ENCODE measurements at places on chromosomes 5 and 9.

DNA sequence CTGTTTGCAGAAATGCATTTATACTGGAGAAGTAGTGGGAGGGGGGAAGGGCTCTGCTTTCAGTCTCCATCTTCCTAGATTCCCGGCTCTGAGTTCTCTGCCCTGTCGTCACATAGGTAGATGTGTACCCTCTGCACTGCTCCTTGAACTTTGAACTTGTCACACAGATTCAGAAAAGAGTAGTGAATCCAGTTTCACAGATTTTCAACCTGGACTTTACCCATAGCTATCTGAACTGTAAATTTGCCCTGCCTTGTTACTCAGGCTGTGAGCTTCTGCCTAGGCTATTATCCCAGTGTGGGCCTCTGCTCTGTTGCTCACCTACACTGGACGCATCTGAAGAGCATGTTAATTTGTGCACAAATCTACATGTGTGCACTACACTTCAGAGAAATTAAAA is 12.8 kb upstream of the C9orf152 start:
- no peak for DNase-seq

DNA sequence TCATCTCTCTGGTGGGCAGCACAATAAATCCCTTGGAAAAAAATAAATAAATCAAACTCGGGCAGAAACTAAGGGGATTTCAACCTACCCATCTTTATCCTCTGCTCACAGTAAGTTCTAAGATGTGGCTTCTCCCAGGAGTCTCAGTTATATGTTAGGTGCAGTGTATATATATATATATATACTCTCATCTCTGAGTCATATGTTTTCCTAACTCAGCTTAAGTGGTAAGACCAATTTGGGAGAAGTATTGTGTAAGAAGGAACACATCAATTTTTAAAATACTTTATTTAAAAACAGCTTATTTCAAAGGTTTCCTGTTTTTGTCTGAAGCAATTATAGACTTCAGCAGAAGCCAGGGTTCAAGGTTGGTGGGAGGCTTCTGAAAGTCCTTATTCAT is 20.3 kb upstream of the OSMR start:
- no peak for DNase-seq

GRCh38 chr9:29976981-29977380 is 2403.7 kb upstream of the C9orf72 start:
- DNase-seq = no peak

- DNase-seq = no peak
Observed at GRCh38 chr9:5626727-5627634, 1.9 kb upstream of the RIC1 start.

- no peak for DNase-seq
Observed at GRCh38 chr5:131749138-131749537, 47.7 kb downstream of the FNIP1 start.

GRCh38 chr5:178524093-178524882 is 65.9 kb downstream of the COL23A1 start:
- no peak for DNase-seq

DNA sequence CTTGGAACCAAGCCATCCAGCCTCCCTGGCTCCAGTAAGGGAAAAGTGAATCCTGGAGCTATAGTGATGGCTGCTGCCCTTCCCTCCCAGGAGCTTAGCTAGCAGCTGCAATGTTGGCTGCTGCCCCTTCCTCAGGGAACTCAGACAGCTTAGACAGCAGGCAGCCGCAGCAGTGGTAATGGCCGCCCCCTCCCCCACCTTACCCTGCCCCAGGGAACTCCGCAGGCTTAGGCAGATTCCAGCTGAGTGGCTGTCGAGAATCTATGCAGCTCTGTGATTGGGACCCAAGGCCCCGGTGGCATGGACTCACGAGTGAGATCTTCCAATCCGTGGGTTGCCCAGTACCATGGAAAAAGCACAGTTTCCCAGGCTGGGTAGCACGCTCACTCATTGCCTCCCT is 378.6 kb downstream of the NNT start:
- no peak for DNase-seq

GRCh38 chr5:147372191-147372590 is 137.4 kb downstream of the STK32A start:
- no peak for DNase-seq

GRCh38 chr5:135488727-135489465 is 36.7 kb upstream of the TIFAB start:
- DNase-seq = no peak

- no peak for DNase-seq
Observed at GRCh38 chr5:133048993-133049725, 2.7 kb upstream of the HSPA4 start.

GRCh38 chr9:12723409-12724028 is 30.3 kb downstream of the TYRP1 start:
- DNase-seq = no peak

GRCh38 chr5:138698713-138699112 is 54.5 kb upstream of the CTNNA1 start:
- no peak for DNase-seq

DNA sequence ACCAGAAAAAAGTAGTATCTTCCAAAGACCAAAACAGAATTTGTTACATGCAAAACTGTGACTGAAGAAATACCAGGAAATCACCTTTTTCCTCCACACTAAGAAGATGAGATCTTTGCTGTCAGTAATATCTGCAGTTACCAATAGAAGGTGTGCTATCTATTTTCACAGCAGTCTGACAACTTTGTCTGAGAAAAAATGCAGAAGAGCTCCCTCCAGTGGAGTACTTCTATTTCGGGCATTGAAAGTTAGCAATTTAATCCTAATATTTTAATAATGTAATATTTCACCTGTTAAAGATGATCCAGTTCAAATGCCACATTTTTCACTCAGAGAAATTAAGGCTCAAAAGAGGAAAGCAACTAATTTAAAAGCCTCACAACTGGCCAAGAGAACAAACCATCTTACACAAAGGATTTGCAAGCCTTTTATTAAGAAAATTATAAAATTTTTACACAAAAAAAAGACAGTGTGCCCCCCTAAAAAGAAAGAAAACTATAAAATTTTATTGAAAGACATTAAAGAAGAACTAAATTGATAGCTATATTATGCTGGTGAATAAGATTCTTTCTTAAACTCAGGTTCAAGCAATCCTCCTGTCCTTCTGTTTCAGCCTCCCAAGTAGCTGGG is 50.6 kb downstream of the DEPDC1B start:
- DNase-seq = no peak

GRCh38 chr5:116563736-116564308 is 10.8 kb downstream of the SEMA6A start:
- no peak for DNase-seq

DNA sequence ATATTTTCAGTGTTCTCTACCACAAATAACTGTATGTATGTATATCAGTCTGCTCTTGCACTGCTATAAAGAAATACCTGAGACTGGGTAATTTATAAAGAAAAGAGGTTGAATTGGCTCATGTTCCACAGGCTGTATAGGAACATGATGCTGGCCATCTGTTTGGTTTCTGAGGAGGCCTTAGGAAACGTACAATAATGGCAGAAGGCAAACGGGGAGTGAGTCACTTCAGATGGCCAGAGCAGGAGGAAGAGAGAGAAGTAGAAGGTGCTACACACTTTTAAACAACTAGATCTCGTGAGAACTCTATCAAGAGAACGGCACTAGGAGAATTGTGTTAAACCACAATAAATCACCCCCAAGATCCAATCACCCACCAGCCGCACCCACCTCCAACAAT is 121.7 kb downstream of the ADAMTS6 start:
- no peak for DNase-seq

- no peak for DNase-seq
Observed at GRCh38 chr5:76692274-76692540, 23.7 kb upstream of the F2R start.

- no peak for DNase-seq
Observed at GRCh38 chr5:81925009-81925408, 46.8 kb upstream of the ATG10 start.

GRCh38 chr9:108663422-108663821 is 192.4 kb downstream of the ACTL7B start:
- DNase-seq = no peak

DNA sequence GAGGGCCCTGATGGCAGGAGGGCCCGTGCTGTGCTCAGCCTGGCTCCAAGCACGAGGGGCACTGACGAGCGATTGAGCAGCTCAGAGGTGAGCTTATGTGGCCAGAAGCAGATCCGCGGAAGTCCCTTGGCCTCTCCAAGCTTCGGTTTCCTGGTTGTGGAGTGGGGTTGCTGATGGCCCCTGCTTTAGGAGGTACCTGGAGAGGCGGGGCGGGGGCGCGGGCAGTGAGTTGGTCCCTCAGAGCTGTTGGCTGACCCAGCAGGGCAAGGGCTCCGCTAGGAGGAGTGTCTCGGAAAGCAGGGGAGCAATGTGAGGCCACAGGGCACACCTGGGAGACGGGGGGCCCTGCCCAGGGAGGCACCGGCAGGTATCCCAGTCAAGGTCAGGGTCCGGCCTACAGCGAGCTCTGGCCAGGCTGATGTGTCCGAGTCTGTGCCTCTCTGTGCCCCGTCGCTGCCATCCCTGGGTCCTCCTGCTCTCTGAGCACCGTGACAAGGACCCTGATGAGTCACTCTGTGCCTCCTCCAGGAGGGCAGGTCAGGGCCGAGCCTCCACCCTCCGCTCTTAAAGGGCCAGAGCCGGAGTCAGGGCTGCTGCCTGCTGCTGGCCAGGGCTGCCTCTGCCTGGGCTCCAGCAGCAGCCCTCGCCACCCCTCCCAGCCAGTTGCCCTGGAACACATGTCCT is 14.8 kb downstream of the NCS1 start:
- DNase-seq = no peak

DNA sequence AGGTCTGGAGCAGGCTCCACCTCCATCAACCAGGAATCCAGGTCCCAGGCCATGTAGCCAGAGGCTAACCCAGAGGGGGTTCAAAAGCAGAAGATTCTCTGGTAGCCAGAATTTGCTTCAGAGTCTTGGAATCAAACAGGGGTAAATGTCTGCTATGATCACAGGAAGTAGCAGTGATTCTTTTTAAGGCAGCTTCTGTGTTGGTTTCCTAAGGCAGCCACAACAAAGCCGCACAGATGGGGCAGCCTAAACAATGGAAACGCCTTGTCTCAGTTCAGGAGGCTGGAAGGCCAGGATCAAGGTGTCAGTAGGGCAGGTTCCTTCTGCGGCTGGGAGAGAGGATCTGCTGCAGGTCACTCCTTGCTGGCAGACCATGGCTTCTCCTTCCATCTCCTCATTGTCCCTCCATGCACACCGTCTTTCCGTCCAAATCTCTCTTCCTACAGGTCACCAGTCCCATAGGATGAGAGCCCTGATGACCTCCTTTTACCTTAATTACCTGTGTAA is 167.3 kb downstream of the ROR2 start:
- no peak for DNase-seq

- no peak for DNase-seq
Observed at GRCh38 chr9:25827626-25828025, 149.4 kb upstream of the TUSC1 start.

DNA sequence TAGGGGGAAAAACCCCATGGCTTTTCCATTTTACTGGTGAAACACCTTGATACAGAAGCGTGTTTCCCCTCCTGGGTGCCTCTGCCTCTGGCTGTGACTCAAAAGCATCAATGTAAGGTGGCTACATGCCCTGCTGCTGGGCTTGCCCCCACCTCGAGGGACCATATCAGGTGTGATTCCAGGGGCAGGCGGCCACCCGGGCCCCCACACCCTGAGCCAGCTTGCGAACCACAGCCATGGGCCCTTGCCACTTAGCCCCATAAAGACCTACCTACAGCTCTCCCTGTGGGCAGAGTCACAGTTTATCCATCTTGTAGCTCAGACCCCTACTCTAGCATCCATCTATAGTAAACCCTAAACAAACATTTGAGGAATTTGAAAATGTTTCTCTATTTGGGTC is 10.8 kb downstream of the SHC3 start:
- DNase-seq = no peak

- no peak for DNase-seq
Observed at GRCh38 chr9:72537671-72538070, 16.3 kb downstream of the TMC1 start.

DNA sequence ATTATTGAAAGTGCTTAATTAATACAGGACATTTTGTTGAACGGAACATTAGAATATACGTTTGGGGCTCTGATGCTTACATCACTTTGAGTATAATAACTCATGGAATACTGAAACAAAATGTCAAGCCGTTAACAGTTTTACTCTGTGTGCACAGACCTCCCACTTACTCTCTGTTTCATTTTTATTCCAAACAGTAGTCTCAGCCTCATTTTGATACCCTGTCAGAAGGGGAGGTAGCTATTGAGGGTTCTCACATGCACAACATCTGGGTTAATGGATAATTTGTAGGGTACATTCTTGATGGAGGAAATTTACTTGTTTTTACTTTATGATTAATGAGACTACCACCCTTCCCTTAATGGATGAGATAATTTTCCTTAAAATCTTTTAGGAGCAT is 59.0 kb downstream of the SCAMP1 start:
- no peak for DNase-seq

DNA sequence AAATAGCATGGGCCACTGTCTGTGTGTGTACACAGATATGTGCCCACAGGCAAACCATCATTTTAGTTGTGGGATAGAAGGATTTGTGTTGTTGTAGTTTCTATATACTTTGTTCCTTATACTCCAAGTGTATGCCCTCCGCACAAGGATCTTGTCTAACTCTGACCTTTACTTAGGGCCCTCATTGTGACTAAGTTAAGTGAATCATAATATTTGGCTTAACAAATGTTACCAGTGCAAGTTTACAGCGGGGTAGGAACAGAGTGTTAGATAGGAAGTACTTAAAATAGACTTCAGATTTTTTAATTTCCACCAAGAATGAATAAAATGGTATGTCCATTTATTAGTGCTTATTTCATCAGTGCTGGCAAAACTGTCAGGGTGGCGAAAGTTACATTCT is 29.5 kb upstream of the CYFIP2 start:
- no peak for DNase-seq

DNA sequence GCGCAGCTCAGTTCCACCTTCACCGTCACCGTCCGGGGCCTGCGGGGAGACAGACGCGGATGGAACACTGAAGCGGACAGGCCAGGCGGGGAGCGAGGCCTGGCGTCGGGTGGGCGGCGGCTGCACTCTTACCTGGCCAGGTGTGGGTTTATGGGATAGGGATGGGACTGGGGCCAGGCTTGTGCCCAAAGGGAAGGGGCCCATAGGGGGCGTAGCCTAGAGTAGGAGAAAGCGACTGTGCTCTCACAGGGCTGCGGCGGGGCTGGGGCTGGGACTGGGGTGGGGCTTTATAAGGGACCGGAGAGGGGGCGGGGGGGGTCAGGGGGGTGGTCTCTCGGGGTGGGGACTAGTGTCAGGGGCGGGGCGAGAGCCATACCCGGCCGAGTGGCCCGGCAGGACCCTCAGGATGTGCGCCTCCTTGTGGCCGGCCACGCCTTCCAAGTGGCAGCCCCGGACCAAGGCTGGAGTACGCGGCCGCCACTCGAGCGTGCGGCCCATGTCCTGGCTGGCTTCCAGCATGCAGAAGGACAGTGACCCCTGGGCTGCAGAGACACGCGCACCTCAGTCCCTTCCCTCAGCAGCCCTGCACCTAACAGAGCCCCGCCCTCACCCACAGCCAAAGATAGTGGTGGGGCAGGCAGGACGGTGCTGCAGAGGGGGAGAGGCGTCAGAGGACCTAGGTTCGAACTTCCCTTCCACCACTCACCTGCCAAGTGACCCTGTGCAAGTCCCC is 22.8 kb downstream of the FPGS start:
- DNase-seq = no peak
